ENCODE measurements at places on chromosomes 5 and 9.

DNA sequence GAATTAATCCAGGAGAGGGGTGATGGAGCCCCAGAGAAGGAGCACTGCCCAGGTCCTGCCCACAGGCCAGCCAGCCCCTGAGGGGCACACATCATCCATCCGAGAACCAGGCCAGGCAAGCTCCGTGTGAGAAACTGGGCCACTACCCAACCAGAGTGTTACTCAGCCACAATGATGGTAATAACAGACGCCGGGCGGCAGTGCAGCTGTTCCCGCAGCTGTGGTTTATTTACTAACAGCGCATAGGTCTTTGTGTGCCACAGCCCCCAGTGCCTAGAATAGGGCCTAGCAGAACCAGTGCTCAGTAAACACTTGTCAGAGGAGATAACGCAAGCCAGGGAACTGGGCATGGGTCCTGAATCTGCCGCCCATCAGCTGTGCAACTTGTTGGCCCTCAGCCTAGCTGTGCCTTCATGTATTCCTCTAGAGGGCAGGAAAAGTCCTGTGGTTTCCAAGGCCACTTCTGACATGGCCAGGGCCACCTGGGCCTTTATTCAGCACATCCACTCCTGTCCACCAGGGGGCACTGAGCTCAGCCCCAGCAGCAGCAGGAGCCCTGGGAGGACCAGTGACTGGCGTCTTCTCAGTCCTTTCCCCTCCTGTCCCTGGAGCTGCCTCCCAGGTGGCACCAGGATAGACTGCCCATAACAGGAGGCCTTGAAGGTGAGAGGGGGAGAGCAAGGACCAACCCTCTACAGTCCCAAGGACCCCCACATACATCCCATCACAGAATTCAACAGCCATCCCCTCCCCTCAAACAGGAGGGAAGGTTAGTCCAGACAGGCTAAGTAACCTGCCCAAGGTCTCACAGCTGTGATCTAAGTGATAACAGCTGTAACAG lies 2.1 kb downstream of the MXD3 start:
- DNase-seq = peak; percentile 30

DNA sequence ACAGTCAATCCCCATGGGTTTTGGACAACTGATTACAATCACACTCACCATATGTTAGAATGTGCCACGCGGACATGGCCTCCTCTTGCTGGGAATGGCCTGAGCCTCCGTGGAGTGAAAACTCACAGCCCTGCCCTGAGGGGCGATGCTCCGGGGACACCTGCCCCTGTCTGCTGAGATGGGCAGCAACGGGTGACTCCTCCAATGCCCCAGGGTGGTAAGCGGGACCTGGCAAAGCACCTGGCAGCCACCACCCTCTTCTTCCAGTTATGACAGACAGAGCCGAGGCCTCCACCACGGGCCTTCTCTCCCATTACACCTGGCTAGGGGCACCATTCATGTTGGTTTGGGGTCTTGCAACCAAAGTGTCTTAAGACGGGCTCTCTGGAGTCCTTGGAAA lies 94.9 kb upstream of the COL5A1 start:
- DNase-seq = no peak

- no peak for DNase-seq
Measured at GRCh38 chr5:168409591-168410458, 76.4 kb upstream of the RARS1 start.

- no peak for DNase-seq
Measured at GRCh38 chr5:66239034-66239433, 94.9 kb downstream of the SREK1 start.

GRCh38 chr5:175900157-175900556 lies 28.8 kb downstream of the CPLX2 start:
- DNase-seq = no peak

- DNase-seq = no peak
Measured at GRCh38 chr9:114170771-114171461, 15.6 kb downstream of the COL27A1 start.

DNA sequence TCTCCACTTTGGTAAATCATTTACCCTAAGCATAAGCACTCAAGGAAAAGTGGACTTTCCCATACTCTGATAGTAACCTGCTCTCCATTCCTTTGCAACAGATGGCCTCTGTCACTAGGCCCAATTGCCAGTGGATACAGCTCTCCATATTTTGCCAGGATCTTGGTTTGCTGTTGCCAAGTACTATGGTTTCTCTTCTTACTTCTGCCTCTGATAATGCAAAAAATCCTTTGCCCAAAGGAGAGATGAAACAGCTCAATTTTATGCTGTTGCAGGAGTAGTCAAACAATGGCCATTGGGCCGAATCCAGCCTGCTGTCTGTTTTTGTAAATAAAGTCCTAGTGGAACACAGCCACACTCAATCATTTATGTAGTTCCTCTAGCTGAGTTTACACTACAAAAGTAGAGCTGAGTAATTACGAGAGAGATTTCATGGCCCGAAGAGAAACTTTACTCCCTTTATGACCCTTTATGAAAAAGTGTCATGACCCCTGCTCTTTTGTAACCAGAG lies 92.5 kb downstream of the HTR4 start:
- no peak for DNase-seq

DNA sequence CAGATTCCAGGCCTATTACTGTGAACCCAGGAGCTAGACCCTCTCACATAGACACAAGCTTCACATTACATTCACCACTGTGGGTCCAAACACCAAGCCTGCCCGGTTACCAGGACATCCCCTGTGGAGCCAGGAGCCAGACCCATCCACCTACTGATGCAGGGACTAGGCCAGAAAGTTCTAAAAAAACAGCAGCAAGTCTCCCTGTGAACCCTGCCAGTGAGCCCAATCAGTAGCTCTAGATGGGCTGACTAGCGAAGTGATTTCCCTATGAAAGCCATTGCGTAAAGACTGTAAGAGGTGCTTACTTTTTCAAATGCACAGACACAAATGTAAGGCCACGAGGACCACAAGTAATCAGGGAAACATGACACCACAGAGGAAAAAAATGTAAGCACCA lies 352.3 kb downstream of the TMEM161B start:
- no peak for DNase-seq

DNA sequence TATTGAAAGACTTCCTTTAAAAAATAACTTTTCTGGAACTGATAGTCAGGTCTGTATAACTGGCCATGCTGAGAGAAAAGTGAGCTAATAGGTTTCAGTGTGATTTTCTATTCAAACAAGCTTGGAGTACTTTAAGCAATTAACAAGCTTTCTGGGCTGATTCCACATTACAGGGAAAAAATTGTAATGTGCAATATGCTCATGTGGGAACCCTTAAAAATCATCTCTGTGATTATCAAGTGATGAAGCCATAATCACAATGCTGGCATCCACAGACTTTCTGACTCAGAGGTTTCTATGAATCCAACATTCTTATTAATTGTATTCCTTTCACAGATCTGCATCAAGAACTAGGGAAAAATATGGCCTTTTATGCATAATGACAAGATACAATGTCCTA lies 212.2 kb upstream of the ACO1 start:
- DNase-seq = no peak

Data from NCI-H187 (cell line).